NCI-H1092 treated with DMSO at 0.1 percent for 48 hours (cell line): ENCODE measurements at places on chromosomes 5 and 9.

DNA sequence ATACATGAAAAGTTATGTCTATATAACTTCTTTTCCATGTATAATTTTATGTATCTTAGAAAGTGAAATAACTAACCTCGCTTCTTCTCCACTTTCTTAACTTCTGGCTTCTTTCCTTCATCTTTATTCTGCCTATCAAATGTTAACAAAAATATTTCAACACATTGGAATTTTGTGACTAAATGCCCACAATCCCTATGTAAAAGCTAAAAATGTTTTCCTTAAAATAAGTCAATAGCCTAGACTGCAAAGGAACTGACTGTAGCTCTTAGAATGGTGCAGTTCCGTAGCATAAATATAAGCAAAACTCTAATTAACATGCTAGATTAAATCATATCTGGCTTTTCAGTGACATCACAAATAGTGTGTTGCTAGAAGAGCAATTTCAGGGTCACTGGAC, 40.9 kb downstream of the PSIP1 start:
- DNase-seq, result peak; percentile 28

GRCh38 chr9:21856301-21857094, 54.1 kb downstream of the MTAP start:
- no peak for DNase-seq

- DNase-seq, result no peak
Observed at GRCh38 chr5:133741396-133741795, 129.1 kb upstream of the FSTL4 start.

GRCh38 chr5:135649435-135649834, 70.6 kb upstream of the CXCL14 start:
- no peak for DNase-seq

DNA sequence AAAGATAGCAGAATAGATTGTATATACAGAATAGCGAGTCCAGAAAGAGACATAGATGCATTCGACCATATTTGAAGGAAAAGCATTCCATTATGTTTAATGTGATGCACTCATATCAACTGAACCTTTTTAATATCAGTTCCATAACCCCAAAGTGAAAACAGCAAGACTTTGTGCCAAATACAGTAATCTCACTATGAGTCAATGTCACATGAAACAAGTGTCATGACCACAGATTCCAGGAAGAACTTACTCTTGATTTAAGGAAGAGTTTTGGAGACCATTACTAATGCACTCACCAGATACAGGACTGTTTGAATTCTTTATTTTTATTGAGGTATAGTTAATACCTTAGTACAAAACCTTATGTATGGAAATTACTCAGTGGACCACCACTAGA, 220.5 kb downstream of the SH3GL2 start:
- no peak for DNase-seq

GRCh38 chr9:130638284-130639123, 25.9 kb upstream of the PRDM12 start:
- no peak for DNase-seq

GRCh38 chr5:167582886-167583285, 708.6 kb upstream of the WWC1 start:
- DNase-seq, result no peak
